Activated CD8-positive, alpha-beta memory T cell treated with anti-CD3 and anti-CD28 coated beads, Interleukin-2, amount 10 ng/mL, durations not matched to agents 7 days and 5 days (primary cell): ENCODE measurements at places on chromosomes 1 and 21. TPM values are rescaled to one million over a fixed set of nuclear protein-coding genes. Genes with fewer than 3 reads are reported as not detected.
A peak's percentile ranks its signal among the peaks of the same experiment; 100 is the strongest.

DNA sequence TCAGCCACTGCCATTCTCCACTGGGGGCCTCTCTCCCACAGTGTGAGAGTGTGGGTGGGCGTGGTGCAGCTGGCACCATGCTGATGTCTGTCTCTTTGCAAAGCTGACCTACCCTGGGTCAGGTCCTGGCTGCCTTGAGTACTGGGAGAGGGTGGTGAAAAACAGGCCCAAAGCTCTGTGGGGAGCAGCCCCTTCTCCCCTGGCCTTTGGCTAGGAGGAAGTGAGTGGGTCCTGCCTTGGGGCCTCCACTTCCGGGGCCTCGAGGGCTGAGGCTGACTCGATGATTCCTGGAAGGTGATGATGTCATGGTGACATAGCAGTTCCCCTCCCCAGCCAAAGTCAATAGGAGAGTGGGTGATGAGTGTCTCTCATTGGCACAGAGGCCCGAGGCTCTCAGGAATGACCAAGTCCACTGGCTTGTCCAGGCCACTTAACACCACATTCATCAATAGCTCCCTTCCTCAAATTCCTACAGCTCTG, 53.0 kb downstream of the IER5 start:
- H3K27me3 ChIP-seq: peaks cover 9% of the 10 kb centered on the region
- peak overlapping the region; percentile 86 for H3K27ac ChIP-seq
- peaks cover 6% of the 10 kb centered on the region for H3K36me3 ChIP-seq

DNA sequence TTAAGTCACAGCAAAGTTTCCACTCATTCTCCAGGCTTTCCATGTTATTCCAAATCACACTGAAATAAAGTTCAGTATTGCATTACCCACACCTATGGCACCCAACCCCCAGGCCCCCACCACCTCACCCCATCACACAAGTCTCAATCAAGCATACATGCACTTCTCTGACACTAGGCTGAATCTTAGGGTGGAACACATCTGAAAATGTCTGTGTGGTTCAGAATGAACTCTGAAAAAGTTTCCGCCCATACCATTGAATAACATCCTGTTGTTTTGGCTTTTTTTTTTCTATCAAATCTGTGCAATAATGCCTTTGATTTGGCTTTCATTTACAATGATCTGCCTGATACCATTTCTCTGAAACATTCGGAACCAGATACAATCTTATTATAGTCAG, 25.8 kb upstream of the LRRC8C start:
- H3K4me3 ChIP-seq: peak overlapping the region; percentile 45
- H3K27me3 ChIP-seq: no peaks in the 10 kb centered on the region
- peaks cover 92% of the 10 kb centered on the region for H3K4me1 ChIP-seq
- no peak for DNase-seq
- H3K36me3 ChIP-seq: peaks cover 7% of the 10 kb centered on the region

Gene AMY1A
- not detected for total RNA-seq

Gene MYOM3
- not detected for total RNA-seq

Gene ERVH48-1
- not detected for total RNA-seq

Gene RIPPLY3
- total RNA-seq: not detected

DNA sequence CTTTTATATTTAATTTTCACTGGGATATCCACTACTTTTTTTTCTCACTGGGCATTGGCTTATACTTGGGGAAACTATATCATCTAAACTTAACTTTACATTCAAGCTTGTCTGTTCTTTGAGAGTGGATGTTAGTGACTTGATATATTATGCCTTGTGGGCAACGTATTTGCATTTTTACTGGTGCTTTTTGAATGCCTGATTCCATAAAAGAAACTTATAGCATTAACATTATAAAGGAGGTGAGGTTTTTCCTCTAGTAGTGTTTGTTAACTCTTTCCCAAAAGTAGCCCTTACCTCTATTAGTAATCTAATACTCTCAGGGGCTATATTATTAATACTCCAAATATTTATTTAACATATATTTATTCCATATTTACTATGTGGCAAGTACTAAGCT, 416.5 kb downstream of the PLA2G4A start:
- no peak overlapping the region for H3K4me3 ChIP-seq
- H3K36me3 ChIP-seq: no peaks in the 10 kb centered on the region
- no peaks in the 10 kb centered on the region for H3K27me3 ChIP-seq
- DNase-seq: no peak
- no peak overlapping the region for H3K27ac ChIP-seq

Gene VCAM1
- 9.2 TPM for total RNA-seq

Gene CELA3A
- total RNA-seq: not detected

Gene CYP4X1
- not detected for total RNA-seq

- no peaks in the 10 kb centered on the region for H3K36me3 ChIP-seq
- no peak overlapping the region for H3K4me3 ChIP-seq
- no peaks in the 10 kb centered on the region for H3K27me3 ChIP-seq
- no peaks in the 10 kb centered on the region for H3K4me1 ChIP-seq
Measured at GRCh38 chr1:70051926-70052325, 153.5 kb downstream of the LRRC40 start.

Gene UMODL1
- total RNA-seq: not detected

Gene FABP3
- total RNA-seq: not detected

Gene WLS
- total RNA-seq: not detected

- H3K36me3 ChIP-seq: no peaks in the 10 kb centered on the region
- no peak overlapping the region for H3K27ac ChIP-seq
- DNase-seq: no peak
- H3K27me3 ChIP-seq: peaks cover 20% of the 10 kb centered on the region
- no peak overlapping the region for H3K4me3 ChIP-seq
Measured at GRCh38 chr1:173043253-173043652, 7.5 kb downstream of the TNFSF18 start.

DNA sequence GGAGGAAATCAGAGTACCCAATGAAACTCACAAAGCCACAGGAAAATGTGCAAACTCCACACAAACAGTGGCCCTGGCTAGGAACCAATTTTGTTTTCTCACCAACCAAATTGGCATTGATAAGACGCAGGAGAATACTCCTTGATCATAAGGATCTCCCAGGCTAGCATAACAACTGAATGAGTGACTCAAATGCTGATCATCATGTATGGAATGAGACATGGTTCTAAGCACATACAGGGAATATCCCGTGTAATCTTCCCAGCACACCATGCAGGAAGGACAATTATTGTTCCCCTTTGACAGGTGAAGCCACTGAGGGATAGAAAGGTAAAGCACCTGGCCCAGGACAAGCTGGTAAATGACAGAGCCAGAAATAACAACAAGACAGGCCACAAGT, 180.0 kb upstream of the DUSP10 start:
- no peak for DNase-seq
- H3K27me3 ChIP-seq: no peaks in the 10 kb centered on the region
- H3K4me1 ChIP-seq: no peaks in the 10 kb centered on the region
- no peak overlapping the region for H3K4me3 ChIP-seq

DNA sequence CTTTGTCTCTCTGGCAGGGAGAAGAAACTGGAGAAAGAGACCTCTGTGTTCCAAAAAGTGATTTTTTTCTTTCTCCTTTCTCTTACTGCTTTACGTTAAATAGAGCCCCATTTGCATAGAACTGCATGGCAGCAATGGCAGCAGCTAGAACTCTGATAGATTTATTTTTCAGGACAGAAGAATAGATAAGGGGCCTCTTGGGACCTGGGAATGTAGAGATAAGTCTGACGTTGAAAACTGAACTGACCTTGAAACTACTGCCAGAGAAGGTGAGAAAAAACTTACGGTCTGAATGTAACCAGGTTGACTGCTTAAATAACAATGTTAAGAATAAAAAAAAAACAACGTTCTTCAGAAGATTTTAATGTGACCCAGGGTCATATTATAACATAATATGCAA, 25.4 kb upstream of the B3GALT5 start:
- H3K4me1 ChIP-seq: no peaks in the 10 kb centered on the region
- H3K4me3 ChIP-seq: no peak overlapping the region
- H3K27me3 ChIP-seq: no peaks in the 10 kb centered on the region
- H3K27ac ChIP-seq: no peak overlapping the region

GRCh38 chr21:27333096-27333495, 366.2 kb upstream of the ADAMTS5 start:
- H3K4me3 ChIP-seq: no peak overlapping the region
- no peaks in the 10 kb centered on the region for H3K27me3 ChIP-seq
- H3K36me3 ChIP-seq: no peaks in the 10 kb centered on the region

- H3K4me1 ChIP-seq: peaks cover 7% of the 10 kb centered on the region
- peak overlapping the region; percentile 40 for H3K4me3 ChIP-seq
Measured at GRCh38 chr1:211133393-211133835, 534 bp downstream of the KCNH1 start.

DNA sequence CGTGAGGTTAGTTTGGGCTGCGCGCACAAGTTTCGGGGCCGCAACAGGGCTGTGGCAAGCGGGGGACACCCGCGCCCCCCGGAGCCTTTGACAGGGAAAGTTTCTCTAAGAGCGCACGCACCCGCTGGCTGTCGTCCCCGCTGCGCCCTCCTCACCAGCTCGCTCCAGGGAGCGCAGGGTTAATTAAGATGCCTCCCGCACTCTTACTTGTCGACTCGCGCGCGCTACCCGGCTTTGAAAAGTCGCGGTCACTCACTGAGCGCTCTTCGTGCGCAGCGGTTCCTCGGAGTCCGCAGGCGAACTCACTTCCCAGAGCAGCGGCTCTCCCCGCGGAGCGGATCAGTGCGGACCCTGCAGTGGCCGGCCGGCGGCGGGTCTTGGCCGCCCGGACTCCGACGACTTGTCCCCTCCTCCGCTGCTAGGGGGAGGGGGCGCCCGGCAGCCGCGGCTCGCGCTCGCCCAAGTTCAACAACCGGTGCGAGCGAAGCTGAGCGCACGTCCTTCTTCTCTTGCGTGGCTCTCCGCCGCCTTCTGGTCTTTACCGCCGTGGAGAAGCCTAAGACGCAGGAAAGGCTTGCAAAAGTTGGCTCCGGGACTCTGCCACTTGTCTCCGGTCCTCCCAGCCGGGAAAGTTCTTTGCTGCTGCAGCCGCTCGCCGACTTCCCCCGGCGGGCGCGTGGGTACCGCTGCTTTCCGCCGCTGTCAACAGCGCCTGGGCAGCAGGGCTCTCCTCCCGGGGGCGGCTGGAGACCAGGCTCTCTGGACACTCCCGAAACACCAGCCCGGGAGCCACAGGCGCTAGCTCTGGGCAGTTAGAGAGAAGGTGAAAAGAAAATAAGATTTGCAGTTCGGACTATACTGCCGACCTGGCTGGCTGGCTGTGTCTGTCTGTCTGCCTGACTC, 506 bp downstream of the JUN start:
- DNase-seq: no peak
- H3K4me3 ChIP-seq: peak overlapping the region; percentile 86
- H3K4me1 ChIP-seq: peaks cover 14% of the 10 kb centered on the region
- peaks cover 23% of the 10 kb centered on the region for H3K36me3 ChIP-seq

DNA sequence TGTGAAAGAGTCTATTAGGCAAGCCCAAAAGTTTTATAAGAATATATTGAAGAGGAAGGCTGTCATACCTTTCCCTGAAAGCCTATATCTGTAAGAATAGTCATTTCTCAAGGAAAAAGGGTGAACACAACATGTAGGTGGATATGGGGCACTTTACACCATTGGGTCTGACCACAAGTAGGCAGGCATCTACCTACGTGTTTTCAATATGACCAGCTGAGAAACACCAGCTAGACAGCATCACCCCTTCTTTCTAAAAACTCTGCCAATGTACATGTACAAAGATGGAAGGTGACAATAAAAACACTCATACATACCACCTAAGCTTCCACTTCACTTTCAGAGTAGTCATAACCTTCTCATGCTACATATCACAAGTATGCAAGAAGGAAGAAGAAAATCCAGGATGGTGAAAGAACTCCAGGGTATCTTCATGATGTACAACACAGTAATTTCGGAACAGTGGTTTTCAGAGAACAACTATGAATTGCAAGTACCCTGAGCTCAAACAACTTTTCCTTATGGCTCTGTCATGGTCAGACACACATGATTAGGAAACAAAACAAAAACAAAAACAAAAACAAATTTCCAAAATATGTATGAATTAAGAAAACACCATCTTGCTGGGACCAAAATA, 98.5 kb upstream of the ADGRL2 start:
- no peak for DNase-seq
- no peak overlapping the region for H3K4me3 ChIP-seq
- no peaks in the 10 kb centered on the region for H3K27me3 ChIP-seq
- H3K4me1 ChIP-seq: no peaks in the 10 kb centered on the region

DNA sequence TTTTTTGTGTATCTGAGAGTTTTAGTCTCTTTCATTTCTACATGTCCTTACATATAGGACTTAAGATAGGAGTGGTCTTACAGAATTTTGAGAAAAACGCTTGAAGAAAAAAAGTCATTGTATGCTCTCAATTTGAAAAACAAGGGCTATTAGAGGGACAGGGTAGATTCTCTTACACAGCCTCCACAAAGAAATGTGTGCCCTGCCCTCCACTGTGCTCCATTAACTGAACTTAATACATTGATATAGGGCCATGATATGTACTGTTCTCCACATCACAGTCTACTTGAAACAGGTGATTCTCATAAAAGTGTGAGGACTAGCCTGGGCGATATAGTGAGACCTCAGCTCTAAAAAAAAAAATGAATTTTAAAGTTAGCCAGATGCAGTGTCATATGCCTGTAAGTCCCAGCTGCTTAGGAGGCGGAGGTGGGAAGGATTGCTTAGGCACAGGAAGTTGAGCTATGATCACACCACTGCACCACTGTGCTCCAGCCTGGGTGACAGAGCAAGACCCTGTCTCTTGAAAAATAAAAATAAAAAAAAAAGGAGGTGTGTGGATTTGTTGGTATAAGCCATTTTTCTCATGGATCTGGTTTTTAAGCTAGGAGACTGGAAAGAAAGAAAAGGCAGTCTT, 77.0 kb downstream of the HMCN1 start:
- no peak overlapping the region for H3K27ac ChIP-seq
- no peaks in the 10 kb centered on the region for H3K36me3 ChIP-seq
- DNase-seq: no peak
- H3K27me3 ChIP-seq: peaks cover 5% of the 10 kb centered on the region
- peaks cover 1% of the 10 kb centered on the region for H3K4me1 ChIP-seq

DNA sequence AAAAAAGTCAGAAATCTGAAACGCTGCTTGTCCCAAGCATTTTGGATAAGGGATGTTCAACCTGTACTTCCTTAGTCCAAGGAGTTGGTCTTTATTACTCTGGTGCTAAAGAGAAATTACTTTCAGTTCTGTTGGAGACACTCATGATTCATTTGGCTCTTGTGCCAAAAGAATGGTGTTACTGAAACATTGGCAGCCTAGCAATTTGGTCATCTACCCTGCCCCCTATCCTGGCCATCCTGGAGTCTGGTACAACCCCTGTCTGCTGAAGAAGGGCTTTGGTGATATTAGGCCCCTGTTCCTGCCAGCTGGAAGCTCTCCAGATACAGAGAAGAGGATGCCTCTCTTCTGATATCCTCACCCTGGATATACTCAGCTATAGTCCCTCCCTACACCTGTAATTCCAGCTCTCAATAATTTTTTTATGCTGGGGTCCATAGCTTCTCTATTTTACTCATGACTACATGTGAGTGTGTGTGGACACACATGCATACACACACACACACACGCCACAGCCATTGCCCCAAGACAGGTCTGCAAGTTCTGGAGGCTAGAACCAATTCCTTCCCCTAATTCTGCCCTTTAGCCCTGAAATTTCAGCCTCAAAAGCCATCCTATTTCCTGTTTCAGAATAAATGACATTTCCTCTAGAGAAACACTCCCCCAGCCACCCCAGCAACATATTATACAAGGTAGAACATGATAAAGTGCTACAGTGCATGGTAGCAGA, 40.0 kb downstream of the LHX8 start:
- H3K4me1 ChIP-seq: no peaks in the 10 kb centered on the region
- no peak overlapping the region for H3K27ac ChIP-seq
- no peaks in the 10 kb centered on the region for H3K36me3 ChIP-seq

Gene SIKE1
- total RNA-seq: 71.0 TPM
